ENCODE measurements at places on chromosomes 3 and 15.
A peak's percentile ranks its signal among the peaks of the same experiment; 100 is the strongest.

DNA sequence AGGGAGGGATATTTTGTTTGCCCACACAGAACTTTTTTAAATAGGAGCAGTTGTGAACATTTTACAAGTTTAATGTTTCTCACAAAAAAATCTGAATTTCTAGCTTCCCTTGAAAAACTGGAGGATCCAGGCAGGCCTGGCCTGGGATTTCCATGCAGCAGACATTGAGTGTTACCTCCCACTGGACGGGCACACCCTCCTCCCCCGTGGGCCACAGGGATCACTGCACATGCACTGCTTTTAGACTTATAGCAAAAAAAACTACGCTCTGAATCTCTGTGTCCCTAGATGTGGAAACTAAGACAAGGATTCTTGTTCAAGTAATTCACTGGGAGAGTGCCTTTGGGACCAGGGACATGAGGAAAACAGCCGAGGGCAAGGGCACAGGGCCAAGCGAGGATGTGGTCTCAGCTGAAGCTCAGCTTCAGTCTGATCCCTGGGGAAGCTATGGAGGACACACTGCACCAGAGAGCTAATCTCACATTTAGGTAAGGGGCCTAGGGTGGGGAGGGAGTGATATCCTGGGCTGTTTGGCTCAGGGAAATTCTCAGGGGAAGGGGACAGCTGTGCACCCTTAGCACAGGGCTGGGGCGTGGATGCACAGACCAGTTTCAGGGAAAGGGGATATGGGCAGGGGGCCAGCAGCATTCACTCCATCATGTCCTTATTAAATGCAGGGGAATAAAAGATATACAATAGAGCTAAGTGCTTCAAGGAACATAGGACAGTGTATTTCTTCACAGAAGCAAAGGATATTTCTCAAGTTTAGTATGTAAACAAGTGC lies 46.0 kb downstream of the FSIP1 start:
- no peak for DNase-seq

DNA sequence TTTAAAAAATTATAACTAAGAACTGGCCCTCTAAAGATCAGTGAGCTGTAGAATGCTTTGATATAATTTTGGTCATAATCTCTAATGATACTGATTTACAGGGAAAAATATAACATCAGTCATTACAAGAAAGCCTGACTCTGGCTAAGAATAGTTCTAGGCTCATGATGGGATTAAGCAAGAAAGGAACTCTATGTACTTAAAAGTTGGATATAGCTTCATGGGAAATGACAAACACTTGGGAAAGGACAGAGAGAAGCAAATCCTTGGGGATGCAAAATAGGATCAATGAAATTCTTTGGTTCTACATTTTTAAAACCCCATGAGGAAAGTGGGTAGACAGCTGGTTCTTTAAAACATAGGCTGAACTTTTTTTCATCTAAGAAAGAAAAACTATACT lies 472.7 kb upstream of the NR2F2 start:
- no peak for DNase-seq

DNA sequence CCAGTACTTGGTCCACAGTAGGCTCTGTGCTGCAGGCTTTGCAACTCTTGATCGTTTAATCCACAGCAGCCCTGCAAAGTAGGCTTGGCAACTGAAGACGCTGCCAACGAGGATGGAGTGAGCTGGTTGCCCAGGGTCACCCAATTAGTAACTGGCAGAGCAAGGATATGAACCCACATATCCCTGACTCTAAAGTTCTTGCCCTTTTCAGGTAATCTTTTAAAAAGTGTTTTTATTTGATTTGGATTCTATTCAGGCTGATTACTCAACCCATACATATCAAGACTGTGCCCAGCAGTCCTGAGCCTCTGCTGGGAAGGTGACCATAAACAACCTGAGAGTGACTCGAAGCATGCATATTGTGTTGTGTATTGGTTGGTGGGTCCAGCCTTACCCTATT lies 50.3 kb downstream of the PSMD6 start:
- no peak for DNase-seq

GRCh38 chr3:112376992-112377391 lies 44.0 kb downstream of the CD200 start:
- no peak for DNase-seq

DNA sequence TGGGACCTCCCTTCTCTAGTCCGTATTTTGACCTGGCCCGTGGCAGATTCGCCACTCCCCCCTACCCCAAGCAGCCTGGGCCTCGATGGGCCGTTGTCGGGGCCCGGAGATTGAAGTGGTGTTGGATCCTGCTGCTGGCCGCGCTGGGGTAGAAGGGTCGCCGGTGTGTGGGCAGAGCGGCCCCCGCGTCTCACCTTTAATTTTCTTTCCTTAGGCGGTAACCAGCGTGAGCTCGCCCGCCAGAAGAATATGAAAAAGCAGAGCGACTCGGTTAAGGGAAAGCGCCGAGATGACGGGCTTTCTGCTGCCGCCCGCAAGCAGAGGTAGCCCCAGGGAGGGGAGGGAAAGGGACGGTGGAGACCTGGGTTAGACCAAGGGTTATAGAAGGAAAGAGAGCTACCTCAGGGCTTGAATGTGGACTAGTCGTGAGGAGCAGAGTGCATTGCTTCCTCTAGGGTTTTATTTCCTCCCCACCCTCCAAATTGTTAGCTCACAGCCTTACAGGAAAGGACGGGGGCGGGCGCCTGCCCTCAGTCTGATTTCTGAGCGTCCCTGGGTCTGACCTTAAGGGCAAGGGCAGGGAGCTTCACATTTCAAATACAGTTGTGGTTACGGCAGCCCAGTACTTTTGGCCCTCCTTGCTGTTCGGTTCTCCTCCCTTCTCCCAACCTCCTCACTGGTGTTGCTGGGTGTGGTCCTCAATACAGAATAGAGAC lies 799 bp downstream of the SERF2 start:
- no peak for DNase-seq

DNA sequence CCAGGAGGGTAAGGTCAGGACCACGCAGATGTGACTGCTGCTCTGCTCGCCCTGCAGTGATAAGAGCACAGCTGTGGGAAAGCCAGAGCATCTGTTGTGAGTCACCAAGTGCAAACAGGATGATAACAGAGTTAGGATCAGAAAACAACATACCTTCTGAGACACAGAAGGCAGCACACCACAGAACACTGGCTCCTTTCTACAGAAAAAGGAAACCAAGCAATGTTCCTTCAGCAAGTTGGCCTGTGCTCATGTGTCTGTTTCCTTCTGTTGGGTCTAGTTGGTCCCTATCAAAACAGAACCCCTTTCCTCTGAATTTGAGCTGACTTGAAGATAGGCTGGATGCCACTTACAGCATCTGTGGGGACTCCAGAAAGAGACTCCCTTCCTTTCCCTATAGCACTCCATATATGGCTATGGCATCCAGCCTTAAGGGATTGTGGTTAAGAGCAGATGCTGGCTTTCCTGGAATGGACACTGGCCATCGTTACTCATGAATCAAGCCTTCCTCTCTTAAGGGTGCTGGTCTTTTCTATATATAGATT lies 440.7 kb upstream of the THBS1 start:
- DNase-seq: no peak

GRCh38 chr3:44120721-44121582 lies 120.7 kb upstream of the TOPAZ1 start:
- DNase-seq: no peak

DNA sequence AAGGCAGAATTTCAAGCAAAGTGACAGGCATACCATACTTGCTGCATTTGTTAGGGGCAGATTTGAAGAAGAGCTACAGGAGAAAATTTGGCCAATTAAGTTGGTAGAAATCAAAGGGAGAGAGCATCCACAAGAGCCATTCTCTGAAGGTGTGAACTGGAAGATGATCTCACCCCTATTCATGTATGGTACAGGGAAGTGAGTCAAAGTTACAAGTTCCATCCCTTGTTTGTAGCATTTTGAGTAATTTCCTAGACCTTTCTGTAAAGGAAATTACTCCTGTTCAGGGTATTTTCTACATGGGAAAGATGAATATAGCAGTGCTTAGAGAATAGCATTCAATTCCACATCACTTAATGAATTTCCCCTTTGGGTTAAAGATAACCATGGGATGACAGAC lies 28.4 kb downstream of the TTC14 start:
- no peak for DNase-seq

DNA sequence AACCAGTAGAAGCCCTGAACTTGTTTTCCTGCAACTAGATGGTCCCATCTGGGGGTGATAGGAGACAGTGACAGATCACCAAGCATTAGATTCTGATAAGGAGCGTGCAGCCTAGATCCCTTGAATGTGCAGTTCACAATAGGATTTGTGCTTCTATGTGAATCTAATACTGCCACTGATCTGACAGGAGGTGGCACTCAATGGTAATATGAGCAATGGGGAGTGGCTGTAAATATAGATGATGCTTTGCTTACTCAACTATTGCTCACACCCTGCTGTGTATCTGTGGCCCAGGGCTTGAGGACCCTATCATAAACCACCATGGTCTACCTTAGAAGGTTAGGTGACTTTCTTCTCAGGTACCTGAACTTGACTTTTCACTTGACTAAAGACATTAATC lies 417.1 kb upstream of the ARHGEF26 start:
- no peak for DNase-seq

GRCh38 chr3:125075738-125076137 lies 19.9 kb upstream of the HEG1 start:
- no peak for DNase-seq

GRCh38 chr3:58612830-58613229 lies 35.6 kb upstream of the FAM107A start:
- no peak for DNase-seq

DNA sequence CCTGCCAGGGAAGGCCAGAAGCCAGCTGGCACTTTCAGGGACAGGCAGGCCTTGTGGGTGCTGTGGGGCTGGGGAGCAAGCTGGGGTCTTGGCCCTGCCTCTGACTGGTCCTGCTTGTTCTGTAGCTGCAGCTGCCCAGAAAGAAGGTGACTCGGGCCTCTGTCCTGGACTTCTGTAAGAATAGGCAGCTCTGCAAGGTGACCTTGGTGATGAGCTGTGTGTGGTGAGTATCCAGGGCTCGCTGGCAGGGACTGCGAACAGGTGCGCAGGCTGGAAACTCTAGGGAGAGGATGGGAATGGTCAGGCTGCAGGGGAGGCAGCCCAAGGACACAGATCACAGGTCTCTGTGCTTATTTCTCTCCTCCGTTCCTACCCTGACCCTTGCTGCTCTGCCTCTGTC lies 31.2 kb downstream of the SLC22A14 start:
- DNase-seq: no peak

DNA sequence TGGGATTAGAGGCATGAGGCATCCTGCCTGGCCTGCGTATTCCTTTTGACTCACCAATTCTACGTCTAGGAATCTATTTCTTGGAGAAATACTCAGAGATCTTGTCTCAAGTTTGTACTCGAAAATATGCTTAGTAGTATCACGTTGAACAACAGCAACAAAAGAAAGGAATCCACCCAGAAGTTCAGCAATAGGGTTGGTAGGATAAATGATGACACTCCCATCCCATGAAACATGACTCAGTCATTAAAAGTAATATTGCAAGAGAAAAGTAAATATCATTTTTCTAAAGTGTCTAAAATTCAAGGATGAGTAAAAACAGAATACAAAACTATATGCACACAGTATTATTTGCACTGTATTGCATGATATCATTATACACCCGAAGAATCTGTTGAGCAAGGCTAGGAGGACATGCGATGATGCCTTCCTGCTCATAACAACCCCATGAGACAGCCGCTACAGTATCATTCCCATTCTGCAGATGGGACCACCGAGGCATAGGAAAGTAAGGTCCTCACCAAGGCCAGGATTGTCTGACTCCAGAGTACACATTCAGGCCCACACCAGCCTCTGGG lies 61.5 kb downstream of the SLC6A1 start:
- DNase-seq: no peak

GRCh38 chr3:114221165-114221880 lies 16.1 kb downstream of the ZNF80 start:
- no peak for DNase-seq

DNA sequence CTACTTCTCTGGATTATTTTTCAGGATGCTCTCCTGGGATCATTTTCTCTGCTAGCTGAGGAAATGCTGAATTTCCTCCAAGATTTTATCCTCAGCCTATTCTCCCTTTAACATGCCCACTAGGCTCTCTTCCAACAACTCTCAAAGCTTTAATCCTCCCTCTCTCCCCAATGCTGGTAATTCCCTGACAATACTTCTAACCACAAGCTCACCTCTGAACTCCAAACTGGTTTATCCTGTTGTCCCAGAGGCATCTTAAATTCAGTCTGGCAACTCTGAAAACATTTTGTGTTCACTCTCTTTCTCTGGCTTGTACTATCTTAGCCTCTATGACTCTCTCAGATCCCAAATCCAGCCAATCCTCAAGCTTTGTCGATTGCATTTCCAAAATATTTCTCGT lies 490.3 kb downstream of the MECOM start:
- DNase-seq: peak; percentile 80

DNA sequence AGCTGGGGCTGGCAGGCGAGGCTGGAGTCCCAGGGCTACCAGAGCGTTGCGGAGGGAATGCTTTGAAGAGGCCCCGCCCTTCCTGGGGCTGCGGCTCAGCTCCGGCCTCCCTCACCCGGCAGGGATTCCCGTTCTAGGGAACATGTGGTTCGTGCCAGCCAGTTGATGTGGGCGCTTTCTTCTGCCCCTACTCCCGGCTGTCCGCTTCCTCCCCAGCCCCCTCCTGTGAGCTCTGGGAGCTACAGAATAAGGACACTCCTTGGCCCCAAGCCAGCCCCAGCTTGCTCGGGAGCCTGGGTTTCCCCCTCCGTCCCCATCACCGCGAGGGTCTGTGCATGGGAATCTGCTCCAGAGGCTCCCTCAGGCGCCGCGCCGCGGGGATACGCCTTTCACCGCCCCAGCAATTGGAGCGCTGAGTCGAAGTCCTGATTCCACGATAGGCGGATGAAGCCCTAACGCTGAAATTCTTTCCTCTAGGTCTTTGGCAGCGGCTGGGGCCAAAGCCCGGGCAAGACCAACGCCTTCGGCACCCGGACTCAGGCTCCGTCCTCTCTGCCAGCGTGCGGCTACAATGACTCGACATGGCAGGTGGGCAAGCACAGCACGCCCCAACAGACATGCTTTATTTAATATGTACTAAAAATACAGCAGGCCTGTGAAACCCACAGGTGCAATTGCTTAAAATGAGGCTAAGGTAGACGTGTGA lies 69.5 kb downstream of the KLF15 start:
- no peak for DNase-seq

DNA sequence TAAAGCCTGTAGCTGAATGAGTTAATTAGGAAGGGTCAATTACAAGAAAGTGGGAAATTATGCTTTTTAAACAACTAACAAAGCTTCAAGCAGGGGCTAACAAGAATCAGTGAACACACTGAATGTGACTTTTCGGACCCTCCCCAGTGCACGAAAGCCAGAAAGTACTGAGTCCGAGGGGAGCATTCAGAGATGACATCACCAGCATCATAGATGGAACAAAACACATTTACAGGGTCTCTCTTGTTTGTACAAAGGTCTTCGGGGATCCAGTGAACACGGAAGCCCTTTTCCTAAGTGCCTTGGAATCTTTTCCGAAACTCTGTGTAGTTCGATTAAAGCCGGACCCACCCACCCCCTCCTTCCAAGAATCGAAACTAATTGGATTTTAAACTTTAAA lies 829 bp downstream of the DCP1A start:
- DNase-seq: no peak
